ENCODE measurements at places on chromosomes 2 and 18.

DNA sequence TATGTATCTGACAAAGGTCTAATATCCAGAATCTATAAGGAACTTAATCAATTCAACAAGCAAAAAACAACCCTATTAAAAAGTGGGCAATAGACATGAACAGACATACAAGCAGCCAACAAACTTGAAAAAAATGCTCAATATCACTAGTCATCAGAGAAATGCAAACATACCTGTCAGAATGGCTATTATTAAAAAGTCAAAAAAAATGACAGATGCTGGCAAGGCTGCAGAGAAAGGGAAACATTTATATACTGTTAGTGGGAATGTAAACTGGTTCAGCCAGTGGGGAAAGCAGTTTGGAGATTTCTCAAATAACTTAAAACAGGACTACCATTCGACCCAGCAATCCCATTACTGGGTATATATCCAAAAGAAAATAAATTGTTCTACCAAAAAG lies 21.6 kb downstream of the SESTD1 start:
- no peak for DNase-seq

DNA sequence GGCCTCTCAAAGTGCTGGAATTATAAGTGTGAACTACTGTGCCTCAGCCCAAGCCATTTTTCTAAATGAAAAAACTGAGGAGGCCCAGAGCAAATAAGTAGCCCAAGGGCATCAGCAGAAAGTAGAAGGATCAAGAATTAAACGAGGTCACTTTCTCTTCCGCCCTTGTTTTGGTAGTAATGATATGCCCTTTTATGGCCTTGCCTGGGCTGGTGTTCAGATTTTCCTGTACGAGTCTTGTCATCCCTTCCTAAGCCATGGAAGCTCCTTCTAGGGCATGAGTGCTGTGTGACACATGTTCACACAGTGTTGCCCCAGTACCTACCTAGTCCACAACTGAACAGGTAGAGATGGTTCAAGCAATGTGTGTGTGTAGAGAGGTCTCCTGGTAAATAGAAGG lies 6.6 kb downstream of the HPCAL1 start:
- DNase-seq, result no peak

DNA sequence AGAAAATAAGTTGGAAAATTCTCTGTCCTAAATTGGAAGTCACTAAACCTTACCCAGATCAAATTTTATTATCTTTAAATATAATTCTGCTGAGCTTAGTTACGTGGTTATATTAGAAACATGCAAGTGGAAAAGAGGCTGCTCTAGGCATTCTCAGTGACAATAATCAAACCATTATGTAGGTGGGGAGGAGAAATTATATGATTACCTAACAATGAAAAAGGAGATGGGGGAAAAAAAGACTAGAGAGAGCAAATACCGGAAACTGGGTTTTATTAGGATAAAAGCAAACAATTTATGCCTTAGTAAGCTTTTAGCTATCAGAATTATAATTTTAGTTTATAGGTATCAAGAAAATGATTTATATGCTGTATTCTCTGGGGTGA lies 53.2 kb downstream of the PHLPP1 start:
- no peak for DNase-seq

- DNase-seq, result peak; percentile 0
Measured at GRCh38 chr2:29841386-29842004, 79.9 kb downstream of the ALK start.

Measured in NCI-H774 (cell line).